Stimulated activated CD8-positive, alpha-beta memory T cell treated with anti-CD3 and anti-CD28 coated beads, Interleukin-7, amount 100 ng/mL, for 1 hour (primary cell): ENCODE measurements at places on chromosomes 2 and 18.
A peak's percentile ranks its signal among the peaks of the same experiment; 100 is the strongest.

DNA sequence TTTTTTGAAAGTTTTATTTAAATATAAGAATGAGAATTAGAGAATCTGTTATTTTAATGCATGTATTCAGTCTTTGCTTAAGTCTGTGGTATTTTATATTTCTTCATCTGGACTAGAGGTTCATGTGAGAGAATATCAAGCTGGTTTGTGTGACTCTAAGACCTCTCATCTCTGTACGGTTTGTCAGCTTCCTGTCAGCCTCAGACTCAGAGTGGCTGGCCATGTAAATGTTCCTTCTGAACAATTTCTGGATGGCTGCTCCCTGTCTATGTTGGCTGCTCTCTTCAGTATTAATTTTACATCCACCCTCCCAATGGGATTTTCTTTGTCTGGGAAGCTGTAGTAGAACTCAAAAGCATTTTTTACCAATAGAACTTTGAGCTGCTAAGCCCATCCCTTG is 225.3 kb upstream of the THUMPD2 start:
- DNase-seq = no peak

- no peak for DNase-seq
Measured at GRCh38 chr2:66852953-66853352, 418.0 kb downstream of the MEIS1 start.

GRCh38 chr2:195824478-195824877 is 167.5 kb downstream of the SLC39A10 start:
- DNase-seq = no peak

DNA sequence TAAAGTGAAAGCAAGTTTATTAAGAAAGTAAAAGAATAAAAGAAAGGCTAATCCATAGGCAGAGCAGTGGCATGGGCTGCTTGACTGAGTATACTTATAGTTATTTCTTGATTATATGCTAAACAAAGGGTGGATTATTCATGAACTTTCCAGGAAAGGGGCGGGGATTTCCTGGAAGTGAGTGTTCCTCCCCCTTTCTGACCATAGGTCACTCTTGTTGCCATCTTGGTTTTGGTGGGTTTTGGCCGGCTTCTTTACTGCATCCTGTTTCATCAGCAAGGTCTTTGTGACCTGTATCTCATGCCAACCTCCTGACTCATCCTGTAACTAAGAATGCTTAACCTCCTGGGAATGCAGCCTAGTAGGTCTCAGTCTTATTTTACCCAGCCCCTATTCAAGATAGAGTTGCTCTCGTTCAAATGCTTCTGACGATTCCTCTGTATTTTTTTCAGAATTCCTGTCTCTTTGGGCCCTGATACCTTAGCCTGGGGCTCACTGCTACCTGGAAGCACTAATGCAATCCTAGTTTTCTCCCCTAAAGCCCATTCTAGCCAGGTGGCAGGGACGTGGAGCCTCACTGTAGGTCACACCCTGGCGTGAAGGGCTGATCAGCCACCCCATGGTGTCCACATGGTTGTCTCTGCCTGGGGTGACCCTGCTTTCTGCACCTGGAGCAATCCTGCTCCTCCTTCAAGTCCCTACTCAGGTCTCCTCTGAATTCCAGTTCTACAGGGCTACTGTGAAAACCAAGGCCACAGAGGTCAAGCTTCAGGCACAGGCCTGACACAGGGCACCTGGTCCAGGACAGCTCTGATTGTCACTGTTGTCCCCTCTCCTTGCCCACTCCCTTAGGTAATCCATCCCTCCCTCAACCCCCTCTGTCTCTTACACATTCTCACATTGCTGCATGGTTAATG is 6.0 kb upstream of the SLC35F6 start:
- no peak for DNase-seq

DNA sequence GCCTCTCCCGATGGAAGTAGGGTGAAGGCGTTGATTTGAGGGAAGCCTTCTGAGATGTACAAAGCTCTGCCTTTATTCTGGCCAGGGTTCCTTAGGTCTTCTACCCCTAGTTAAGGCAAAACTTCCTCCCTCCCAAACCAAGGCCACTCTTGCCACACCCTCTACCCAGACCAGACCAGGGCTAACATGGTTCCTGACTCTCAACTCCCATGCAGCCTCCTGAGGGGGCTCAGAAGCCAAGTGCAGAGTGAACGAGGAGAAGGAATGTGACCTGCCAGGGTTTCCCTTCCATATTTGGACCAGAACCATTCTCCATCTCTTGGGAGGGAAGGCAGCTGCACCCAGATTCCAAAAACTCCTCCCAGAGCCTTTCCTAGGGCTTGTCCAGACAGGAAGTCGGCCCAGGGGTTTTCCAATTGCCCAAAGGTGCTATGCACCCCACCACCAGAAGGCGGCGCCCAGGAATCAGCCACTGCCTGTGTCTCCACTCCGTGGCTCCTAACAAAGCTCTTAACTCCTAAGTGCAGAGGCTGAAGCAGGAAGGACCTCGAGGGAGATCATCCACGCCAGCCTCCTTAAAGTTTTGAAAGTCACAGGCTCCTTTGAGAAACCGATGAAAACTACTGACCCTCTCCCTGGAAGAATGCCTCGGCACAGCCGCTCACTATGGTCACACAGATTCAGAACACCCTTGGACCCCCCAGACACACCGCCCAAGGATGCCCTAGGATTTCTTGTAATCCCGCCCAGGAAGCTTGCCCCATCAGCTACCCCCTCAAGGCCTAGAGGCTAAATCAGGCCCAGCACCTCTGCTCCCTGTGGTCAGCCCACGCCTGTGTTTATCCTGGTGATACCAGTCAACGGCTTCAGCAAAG is 157.8 kb downstream of the SMAD2 start:
- peak; percentile 20 for DNase-seq
